HCT116 (cell line): ENCODE measurements at places on chromosomes 4 and X. TPM values are rescaled to one million over a fixed set of nuclear protein-coding genes. Genes with fewer than 3 reads are reported as not detected.

DNA sequence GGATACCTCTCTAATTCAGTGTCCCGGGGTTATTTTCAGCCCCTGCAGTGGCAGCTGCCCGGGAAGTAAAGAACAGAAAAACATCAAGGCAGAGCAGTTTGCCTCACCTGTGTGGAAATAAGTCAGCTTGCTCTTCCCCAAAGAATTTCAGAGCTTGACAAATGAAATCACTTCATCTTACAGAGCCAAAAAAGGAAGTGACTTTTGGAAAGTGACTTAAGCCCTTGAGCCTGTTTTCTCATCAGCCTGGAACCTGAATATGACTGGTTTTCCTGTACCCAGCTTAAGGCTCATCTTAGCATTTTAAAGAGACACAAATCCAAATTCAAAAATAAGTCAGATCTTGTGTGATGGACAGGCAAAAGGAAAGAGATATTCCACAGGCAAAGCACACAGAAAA, 211.6 kb downstream of the RCHY1 start:
- no peak overlapping the region for H3K4me3 ChIP-seq
- H3K27ac ChIP-seq: no peak overlapping the region
- no peak for DNase-seq
- H3K27me3 ChIP-seq: peaks cover 17% of the 10 kb centered on the region; the same call in 1 of the 2 replicates
- H3K36me3 ChIP-seq: no peaks in the 10 kb centered on the region

GRCh38 chr4:113760094-113760794, 1.3 kb downstream of the CAMK2D start:
- DNase-seq: no peak
- H3K27ac ChIP-seq: peak overlapping the region; percentile 95
- H3K4me3 ChIP-seq: peak overlapping the region; percentile 79
- H3K4me1 ChIP-seq: peaks cover 29% of the 10 kb centered on the region
- no peaks in the 10 kb centered on the region for H3K36me3 ChIP-seq
- H3K27me3 ChIP-seq: no peaks in the 10 kb centered on the region

DNA sequence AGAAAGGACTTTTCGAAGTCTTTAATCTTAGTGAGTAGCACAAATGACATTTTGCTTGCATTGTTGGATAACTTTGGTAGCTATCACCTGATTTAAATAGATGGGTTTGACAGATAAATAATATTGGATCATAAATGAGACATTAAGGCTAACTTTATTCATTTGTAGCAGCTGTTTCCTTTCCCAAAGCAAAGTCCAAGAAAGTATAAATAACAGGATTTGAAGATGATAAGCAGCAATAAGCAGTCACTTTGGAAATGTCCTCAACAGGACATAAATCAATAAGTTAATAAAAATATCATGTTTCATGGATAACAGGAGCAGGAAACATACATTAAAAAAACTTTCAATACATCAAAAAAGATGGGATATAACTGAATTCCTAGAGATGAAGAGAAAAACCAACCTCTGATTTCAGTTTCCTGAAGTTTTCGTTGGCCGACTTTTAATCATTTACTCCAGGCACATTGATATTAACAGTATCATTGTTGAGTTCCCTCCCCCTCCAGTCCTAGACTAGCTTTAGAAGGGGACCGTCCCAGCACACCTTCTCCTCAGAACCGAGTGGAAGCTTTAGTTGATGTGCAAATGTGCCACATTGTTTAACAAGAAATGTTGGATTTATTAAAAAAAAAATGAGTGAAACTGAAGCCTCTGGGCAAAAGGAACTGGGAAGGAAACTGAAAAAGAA, 169.9 kb upstream of the AGA start:
- no peaks in the 10 kb centered on the region for H3K4me1 ChIP-seq
- H3K27me3 ChIP-seq: no peaks in the 10 kb centered on the region
- H3K36me3 ChIP-seq: no peaks in the 10 kb centered on the region

- H3K27me3 ChIP-seq: no peaks in the 10 kb centered on the region
- no peak overlapping the region for H3K27ac ChIP-seq
- H3K36me3 ChIP-seq: no peaks in the 10 kb centered on the region
- DNase-seq: no peak
- H3K4me1 ChIP-seq: no peaks in the 10 kb centered on the region
- no peak overlapping the region for H3K4me3 ChIP-seq
Observed at GRCh38 chr4:114512595-114513295, 85.9 kb upstream of the UGT8 start.

DNA sequence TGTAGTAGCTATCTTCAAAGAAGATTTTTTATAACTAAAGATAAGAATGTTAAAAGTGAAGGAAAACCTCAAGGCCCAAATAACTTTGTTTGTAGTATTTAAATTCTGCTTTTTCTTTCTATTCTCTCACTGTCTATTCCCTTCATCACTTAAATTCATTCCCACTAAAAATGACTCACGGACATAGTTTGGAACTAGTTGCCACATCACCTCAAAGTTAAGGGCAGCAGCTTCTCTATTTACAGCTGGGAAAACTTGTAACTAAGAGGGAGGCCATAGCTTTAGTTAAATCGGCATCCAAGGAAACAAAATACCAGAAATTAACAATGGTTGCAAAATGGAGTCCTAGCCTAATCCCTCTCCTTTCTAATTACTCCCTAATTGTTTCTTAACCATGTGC, 325.4 kb upstream of the MAGEB2 start:
- H3K4me1 ChIP-seq: no peaks in the 10 kb centered on the region
- H3K4me3 ChIP-seq: no peak overlapping the region
- no peaks in the 10 kb centered on the region for H3K36me3 ChIP-seq
- no peaks in the 10 kb centered on the region for H3K27me3 ChIP-seq
- no peak overlapping the region for H3K27ac ChIP-seq
- no peak for DNase-seq

- DNase-seq: no peak
- H3K36me3 ChIP-seq: no peaks in the 10 kb centered on the region
- H3K4me3 ChIP-seq: no peak overlapping the region
- H3K27me3 ChIP-seq: no peaks in the 10 kb centered on the region
Observed at GRCh38 chrX:16664074-16664473, 14.1 kb downstream of the S100G start.

GRCh38 chrX:103889216-103889615, 57.2 kb upstream of the RAB9B start:
- no peak for DNase-seq
- no peak overlapping the region for H3K4me3 ChIP-seq

DNA sequence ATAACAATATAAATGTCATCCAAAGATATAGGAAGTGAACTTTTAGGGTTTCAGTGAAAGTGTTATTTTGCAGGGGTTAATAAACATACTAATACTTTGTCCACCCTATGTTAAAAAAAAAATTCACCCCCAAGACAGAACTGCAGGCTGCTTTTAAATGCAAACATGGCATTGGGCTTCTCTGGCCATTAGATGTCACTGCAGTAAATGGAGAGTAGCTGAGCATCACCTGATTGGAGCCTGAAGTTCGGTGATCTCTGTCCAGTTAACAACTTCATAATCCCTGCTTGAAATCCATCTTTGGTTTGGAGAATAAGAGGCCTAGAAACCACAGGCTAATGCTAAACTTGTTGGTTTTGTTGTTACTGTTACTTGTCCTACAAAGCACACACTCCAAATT, 18.7 kb downstream of the SLC25A43 start:
- H3K27me3 ChIP-seq: no peaks in the 10 kb centered on the region
- no peaks in the 10 kb centered on the region for H3K4me1 ChIP-seq
- no peak overlapping the region for H3K4me3 ChIP-seq
- H3K27ac ChIP-seq: no peak overlapping the region

- DNase-seq: no peak
- H3K36me3 ChIP-seq: no peaks in the 10 kb centered on the region
- no peak overlapping the region for H3K27ac ChIP-seq
- H3K4me3 ChIP-seq: no peak overlapping the region
- H3K27me3 ChIP-seq: no peaks in the 10 kb centered on the region
Observed at GRCh38 chr4:183186813-183187212, 87.8 kb downstream of the WWC2 start.

GRCh38 chrX:141839856-141840255, 1.7 kb downstream of the MAGEC3 start:
- no peak overlapping the region for H3K4me3 ChIP-seq
- DNase-seq: no peak
- H3K4me1 ChIP-seq: no peaks in the 10 kb centered on the region

GRCh38 chr4:8200302-8200975, 1.3 kb downstream of the SH3TC1 start:
- H3K36me3 ChIP-seq: no peaks in the 10 kb centered on the region
- H3K27me3 ChIP-seq: no peaks in the 10 kb centered on the region
- H3K4me3 ChIP-seq: peak overlapping the region; percentile 52

DNA sequence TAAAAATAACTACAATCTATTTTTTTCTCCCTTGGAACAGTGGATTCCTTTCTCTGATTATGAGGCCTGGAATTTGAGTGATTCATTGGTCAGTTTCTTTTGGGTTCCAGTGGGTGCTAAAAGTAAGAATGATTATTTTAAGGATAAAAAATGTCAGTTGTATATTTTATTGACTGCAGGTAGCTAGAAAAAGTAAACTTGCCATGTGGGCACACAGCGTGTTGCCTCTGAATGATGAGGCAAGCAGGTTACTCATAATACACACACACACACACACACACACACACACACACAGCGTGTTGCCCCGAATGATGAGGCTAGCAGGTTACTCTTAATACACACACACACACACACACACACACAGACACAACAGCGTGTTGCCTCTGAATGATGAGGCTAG, 13.8 kb downstream of the GALNT7 start:
- H3K4me1 ChIP-seq: peaks cover 43% of the 10 kb centered on the region
- peak; percentile 72 for DNase-seq
- H3K27me3 ChIP-seq: no peaks in the 10 kb centered on the region
- H3K27ac ChIP-seq: peak overlapping the region; percentile 84

DNA sequence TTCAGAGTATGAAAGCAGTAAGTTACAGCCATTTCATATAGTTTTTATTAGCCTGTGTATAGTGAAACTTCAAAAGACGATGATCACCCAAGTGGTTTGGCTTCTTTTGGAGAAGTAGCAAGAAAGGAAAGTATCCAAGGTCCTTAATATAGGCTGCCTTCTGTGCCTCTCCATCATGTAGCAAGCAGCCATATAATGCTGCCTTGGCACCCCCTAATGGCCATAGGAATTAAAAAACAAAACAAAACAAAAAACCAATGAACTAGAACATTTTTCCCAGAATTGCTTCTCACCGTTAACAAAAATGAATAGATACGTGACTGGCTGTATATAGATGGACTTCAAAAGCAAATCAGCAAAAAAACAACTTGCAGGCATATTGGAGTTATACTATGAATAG, 18.9 kb downstream of the LAMP2 start:
- no peak for DNase-seq
- H3K4me3 ChIP-seq: no peak overlapping the region
- H3K36me3 ChIP-seq: peaks cover 4% of the 10 kb centered on the region; the same call in 1 of the 2 replicates
- H3K4me1 ChIP-seq: no peaks in the 10 kb centered on the region
- no peak overlapping the region for H3K27ac ChIP-seq
- no peaks in the 10 kb centered on the region for H3K27me3 ChIP-seq

DNA sequence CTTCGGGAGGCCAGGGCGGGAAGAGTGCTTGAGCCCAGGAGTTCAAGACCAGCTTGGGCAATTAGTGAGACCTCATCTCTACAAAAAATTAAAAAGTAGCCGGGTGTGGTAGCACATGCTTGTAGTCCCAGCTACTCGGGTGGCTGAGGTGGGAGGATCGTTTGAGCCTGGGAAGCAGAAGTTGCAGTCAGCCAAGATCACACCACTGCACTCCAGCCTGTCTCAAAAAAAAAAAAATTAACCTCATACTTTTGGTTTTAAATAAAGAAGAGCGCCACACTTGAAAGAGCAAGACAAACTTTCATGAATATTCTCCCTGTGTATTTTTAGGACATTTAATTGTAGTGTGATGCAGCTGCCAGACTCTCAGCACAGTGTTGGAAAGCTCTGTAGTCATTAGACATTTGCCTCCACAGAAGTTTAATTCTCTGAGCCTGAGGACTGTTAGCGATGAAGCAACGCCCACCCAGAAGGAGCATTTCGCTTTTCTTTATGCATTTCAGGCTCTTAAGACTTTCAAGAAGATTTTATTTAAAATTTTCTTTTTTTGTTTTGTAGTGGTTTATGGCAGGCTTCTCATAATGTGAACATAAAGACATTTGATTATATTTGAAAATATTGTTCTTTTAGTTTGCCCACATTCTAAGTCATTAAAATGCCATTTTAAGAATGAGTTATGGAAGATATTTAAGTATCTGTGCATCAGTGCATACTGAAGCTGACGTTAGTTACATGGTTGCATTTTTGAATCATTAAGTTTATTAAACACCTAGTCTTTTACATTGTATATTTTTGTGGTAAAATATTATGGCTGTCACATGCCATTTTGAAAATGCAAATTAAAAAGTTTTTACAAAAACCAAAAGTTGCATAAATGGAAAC, 45.8 kb downstream of the DCLK2 start:
- no peaks in the 10 kb centered on the region for H3K36me3 ChIP-seq
- H3K4me3 ChIP-seq: no peak overlapping the region
- H3K27ac ChIP-seq: no peak overlapping the region
- H3K27me3 ChIP-seq: no peaks in the 10 kb centered on the region
- peaks cover 8% of the 10 kb centered on the region for H3K4me1 ChIP-seq

DNA sequence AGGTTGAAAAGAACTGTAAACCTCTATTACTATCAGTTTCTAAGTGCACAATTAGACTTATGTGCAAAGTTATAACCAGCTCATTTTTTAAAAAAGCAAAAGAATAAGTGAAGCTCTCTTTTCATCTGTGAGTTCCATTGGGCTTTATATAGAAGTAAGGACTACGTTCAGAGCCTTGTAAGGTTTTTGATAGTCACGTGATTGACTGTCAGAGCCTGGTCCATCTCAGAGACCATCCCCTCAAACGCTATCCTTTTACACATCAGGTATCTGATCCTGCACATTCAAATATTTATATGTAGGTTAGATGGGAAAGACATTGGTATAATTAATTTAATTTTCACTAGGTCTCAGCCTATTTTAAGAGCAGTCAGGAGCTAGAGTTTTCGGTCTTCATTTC, 279.3 kb downstream of the INPP4B start:
- DNase-seq: no peak
- H3K27ac ChIP-seq: peak overlapping the region; percentile 2; the same call in 1 of the 2 replicates
- no peaks in the 10 kb centered on the region for H3K36me3 ChIP-seq
- peaks cover 13% of the 10 kb centered on the region; the same call in 1 of the 2 replicates for H3K4me1 ChIP-seq
- no peak overlapping the region for H3K4me3 ChIP-seq
- H3K27me3 ChIP-seq: no peaks in the 10 kb centered on the region

GRCh38 chr4:128573781-128574508, 235.6 kb upstream of the JADE1 start:
- peaks cover 5% of the 10 kb centered on the region; the same call in 1 of the 2 replicates for H3K4me1 ChIP-seq
- no peak for DNase-seq
- H3K27me3 ChIP-seq: no peaks in the 10 kb centered on the region
- no peaks in the 10 kb centered on the region for H3K36me3 ChIP-seq

METTL14 gene
- total RNA-seq: 53.8 TPM

WDFY3 gene
- total RNA-seq: 39.9 TPM

FAM133A gene
- total RNA-seq: not detected

EGF gene
- total RNA-seq: 0.57 TPM

VCX3A gene
- not detected for total RNA-seq

BRS3 gene
- not detected for total RNA-seq

TKTL2 gene
- total RNA-seq: not detected

SPON2 gene
- 1.5 TPM for total RNA-seq

ENOPH1 gene
- total RNA-seq: 53.4 TPM

PCDH10 gene
- not detected for total RNA-seq

SCLT1 gene
- total RNA-seq: 13.3 TPM
